ENCODE measurements at places on chromosomes 2 and 18. TPM values are rescaled to one million over a fixed set of nuclear protein-coding genes. Genes with fewer than 3 reads are reported as not detected.
A peak's percentile ranks its signal among the peaks of the same experiment; 100 is the strongest.

The CRIM1 gene
- 21.1 TPM for polyA plus RNA-seq

The PTPN2 gene
- polyA plus RNA-seq: 31.0 TPM

The LOXL3 gene
- polyA plus RNA-seq: 7.8 TPM

The ACTR1B gene
- polyA plus RNA-seq: 50.4 TPM

DNA sequence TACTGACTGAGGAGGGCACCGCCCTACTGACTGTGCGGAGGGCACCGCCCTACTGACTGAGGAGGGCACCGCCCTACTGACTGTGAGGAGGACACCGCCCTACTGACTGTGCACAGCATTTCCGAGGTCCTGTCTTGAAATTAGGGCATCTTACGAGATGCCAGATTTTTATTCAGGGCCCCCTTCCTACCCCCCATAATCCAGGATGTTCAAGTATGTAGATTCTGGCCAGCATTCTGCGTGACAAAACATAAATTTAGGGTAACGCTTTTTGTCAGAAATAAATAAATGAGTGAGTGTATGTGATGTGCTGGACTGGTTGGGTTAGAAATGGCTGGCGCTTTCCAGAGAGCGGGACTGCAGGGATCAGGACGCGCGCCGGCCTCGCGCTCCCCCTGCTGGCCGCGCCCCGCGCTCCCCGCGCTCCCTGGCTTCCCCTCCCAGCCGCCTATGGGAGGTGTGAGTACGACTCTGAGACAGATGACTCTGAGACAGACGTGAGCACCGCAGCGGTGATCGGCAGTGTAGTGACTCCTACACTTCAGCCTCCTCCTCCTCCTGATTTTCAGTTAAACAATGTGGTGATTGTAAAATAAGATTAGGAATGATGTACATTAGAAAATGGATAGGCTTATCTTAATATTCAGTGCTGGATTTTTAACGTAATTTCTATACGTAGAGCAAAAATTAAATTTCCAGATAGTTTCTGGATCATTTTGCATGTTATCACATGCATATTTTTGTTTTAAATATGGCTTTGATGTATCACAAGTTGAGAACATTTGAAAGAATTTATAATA lies 149.2 kb upstream of the NFATC1 start:
- DNase-seq: peak; percentile 68

DNA sequence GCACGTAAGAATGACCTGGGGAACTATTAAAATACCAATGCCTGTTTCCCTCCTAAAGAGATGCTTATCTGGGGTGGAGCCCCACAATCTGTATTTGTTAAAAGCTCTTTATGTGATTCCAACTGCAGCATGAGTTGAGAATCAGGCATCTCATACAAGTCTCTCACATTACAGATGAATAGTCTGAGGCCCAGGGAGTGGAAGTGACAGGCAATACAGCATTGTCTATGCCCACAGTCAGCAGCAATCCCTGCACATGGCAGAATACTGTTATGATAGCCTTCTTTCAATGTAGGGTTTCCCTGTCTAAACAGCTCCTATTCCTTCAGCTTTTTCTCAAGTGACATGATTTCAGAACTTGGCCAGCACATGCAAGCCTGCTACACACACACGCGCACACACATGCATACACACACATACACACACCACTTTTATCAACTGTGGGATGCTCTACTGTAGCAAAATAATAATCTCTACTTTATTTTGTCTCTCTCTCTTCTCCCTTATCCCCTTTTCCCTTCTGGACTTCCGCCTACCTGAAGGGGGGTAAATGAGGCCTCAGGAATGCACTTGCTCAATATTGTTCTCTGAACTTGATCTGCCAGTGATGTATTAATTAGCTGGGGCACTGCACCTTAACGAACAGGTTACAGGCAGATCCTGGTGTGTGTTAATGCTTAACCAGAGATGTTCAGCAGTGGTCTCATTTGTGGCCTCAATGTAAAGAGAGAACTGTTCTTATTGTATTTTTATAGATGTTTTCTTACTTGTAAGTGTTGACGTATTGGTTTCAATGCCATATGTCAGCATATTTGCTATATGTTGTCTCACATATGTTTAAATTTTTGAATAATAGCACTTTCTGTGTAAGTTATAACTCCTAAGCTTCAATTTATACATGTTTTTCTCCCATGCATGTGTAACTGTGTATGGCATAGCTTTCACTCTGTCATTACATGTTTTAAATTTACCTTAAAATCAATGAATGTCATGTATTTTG lies 116.0 kb downstream of the SETBP1 start:
- DNase-seq: no peak

DNA sequence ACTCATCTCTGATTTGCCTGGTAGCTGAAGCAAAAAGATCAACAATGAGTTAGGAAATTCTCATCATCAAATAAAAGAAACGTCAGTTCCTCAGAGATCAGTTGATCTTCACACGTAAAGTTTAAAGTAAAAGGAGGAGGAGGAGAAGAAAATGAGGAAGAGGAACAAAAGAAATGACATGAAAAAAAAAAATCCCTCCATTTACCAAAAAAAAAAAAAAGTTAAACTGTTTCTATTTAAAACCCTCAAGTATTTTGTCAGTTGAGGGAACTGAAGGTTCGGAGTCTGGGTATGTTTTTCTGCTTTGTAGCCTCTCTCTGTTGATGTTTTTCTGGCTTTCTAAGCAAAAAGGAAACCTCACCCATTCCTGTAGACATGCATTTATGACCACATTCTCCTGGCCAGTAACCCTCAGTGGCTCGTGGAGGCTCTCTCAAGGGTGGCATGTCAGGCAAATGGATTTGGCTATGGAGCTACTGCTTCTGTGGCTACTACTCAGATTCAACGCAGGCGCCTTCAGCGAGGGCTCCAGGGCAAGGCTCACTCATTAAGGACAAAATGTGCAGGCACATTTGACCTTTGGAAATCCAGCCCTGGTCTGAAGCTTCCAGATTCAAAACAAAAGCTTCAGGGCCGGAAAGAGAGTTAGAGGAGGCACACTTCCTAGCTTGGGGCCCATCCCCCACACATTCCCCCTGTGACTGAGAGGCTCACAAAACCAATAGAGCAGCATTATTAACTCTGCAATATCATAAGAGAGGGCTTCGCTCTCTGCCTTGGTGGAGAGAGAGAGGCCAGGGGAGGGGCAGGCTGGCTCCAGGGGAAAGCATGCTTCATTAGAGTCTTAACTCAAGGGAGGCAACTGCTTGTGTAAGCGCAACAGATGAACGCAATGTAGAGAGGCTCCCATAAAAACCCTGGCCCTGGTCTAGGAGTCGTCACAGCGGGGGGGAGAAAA lies 22.3 kb downstream of the KLF7 start:
- DNase-seq: peak; percentile 62

DNA sequence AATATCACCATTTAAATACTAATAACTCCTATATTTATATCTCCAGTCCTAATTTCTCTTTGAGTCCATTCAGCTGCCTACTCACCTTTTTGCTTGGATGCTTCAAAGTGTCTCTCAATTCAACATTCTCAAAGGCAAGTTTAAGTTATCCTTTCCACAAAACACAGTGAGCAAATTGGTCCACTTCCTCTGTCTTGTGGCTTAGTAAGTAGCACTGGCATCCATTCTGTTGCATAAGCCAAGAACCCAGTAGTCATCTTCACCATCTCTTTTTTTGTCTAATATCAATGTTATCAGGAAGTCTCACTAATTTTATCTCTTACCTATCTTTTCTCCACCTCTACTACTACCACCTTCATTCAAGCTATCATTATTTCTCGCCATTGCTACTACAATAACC lies 27.4 kb upstream of the IL1RL1 start:
- no peak for DNase-seq
